ENCODE measurements at places on chromosomes 12 and 14.
A peak's percentile ranks its signal among the peaks of the same experiment; 100 is the strongest.

- DNase-seq = no peak
Observed at GRCh38 chr12:62371661-62372060, 95.0 kb upstream of the MON2 start.

GRCh38 chr14:104247336-104248202 is 109.2 kb downstream of the KIF26A start:
- no peak for DNase-seq

DNA sequence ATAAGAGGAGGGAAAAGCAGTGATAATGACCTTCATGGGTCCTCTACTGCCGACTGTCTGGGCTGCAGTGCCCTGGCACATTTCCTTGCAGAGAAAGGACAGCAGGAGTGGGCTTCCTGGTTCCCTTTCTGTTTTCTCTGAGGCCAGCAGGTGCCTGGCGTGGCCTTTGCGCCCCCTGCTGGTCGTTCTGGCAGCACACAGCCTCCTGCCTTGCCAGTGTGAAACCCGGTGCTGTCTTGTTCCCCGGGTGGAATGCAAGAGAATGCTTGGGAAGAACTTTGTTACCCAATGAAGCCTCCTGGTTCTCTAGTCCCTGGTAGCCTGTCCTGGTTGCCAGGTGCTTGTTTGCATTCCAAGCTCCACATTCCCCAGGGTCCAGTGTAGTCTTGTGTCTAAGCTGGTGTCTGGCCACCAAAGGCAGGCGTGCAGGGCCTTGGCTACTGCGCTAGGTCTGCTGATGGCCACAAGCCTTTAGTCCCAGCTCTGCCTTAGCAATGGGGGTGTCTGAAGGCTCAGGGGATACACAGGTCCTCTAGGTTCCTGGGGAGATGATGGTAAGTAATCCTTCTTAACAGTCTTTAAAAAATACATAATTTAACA is 1392.4 kb upstream of the TMEM132C start:
- DNase-seq = peak; percentile 86

GRCh38 chr12:86950444-86950843 is 694.3 kb upstream of the MGAT4C start:
- DNase-seq = no peak

GRCh38 chr12:130070126-130070611 is 92.1 kb upstream of the FZD10 start:
- peak; percentile 76 for DNase-seq

DNA sequence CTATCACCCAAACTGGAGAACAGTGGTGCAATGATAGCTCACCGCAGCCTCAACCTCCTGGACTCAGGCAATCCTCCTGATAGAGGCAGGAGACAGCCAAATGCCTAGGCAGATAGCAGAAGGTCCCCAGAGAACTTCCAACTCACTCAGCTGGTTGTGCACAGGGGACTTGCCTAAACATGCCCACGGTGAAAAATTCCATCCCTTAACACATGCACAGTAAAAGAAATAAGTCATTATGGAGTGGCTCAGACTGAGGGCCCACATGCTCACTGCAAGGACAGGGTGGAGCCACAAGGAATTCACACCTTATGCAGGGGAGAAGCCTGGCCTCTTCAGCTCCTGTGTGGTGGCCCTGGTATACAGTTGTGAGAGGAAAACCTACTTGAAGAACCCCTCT is 525.8 kb upstream of the ATP2B1 start:
- DNase-seq = no peak

- no peak for DNase-seq
Observed at GRCh38 chr12:3554371-3555115, 63.5 kb downstream of the PRMT8 start.

GRCh38 chr12:6269986-6270385 is 40.5 kb upstream of the PLEKHG6 start:
- DNase-seq = no peak

DNA sequence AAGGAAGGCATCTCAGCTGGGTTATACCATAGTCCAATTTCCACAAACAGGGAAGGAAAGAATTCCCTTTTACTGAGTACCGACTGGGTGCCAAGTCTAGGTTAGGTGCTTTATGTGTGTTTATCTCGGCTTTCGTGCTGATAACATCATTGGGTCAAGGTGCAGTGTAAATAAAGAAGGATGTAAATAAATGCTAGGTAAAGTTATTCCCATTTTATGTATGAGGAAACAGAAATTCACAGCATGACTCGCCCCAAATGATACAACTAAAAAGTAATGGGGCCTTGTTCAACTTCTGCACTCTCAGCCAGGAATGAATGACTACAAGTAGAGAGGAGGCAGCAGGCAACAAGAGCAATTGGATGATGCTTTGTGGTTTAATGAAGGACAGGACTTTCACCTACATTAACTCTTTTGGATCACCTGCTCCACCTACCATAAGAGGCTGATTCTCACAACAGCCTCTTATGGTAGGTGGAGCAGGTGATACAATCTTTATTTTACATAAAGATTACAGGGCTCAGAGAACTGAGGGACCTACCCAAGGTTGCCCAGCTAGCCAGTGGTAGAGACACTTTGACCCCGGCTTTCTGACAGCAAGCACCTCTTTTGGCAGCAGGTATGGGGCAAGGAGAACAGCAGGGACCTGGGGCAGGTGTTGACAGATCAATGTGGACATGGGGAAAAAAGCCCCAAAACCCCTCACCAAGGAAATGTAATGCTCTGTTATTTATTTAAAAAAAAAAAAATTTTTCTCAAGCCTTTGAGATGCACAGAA is 213.4 kb upstream of the NUDT4 start:
- DNase-seq = no peak

- no peak for DNase-seq
Observed at GRCh38 chr14:24534286-24534685, 26.2 kb upstream of the CMA1 start.

DNA sequence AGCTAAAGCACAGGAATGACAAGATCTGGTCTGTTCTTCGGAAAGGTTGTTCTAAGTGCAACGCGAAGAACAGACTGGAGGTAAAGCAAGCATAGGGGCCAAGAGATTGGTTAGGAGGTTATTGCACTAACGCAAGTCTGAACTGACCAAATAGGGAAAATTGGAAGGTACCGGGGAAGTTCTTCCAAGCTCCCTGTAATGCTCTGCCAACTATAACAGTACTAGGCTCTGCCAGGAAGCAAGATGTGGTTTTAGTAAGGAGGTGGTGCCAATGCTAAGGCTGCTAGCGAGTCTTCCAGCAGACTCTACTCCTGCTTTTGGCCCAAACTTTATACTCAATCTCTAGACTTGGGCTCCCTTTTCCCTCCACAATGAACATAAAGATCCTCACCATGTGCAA is 138.6 kb downstream of the PAWR start:
- no peak for DNase-seq

DNA sequence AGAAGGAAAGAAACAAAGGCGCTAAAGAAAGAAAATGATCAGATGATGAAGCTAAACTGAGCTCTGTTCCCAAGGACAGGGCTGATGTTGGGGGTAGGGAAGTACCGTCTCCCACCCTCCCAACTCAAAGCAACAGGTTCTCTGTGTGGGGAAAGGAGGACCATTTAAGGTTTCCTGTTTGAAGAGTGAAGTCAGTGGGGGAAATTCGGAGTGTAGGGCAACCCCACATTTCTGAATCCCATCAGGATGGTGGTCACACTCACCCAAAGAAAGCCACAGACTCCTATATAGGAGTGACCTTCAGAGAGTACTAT is 131.1 kb downstream of the KSR2 start:
- no peak for DNase-seq

- DNase-seq = no peak
Observed at GRCh38 chr14:95471476-95471875, 45.0 kb downstream of the SYNE3 start.

DNA sequence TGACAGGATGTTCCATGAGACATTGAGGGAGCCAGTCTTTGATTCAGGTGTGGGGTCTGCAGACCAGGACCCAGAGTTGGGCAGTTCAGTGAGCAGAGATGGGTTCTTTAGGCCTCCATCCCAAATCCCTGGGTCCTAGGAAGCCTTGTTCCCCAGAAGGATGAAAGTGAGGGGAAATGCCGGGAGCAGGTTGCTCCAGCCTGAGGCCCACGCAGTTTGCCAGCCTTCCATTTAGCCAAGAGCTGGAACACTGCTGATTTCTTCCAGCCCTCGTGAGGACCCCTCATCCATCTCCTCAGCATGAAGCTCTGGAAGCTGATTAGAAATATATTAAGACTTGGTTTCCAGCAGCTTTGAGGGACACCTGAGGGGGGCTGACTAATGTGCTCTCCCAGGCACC is 12.1 kb downstream of the C14orf132 start:
- no peak for DNase-seq

- peak; percentile 24 for DNase-seq
Observed at GRCh38 chr14:103846543-103847450, 578 bp downstream of the PPP1R13B start.

GRCh38 chr12:84542289-84542688 is 370.3 kb downstream of the SLC6A15 start:
- DNase-seq = no peak

DNA sequence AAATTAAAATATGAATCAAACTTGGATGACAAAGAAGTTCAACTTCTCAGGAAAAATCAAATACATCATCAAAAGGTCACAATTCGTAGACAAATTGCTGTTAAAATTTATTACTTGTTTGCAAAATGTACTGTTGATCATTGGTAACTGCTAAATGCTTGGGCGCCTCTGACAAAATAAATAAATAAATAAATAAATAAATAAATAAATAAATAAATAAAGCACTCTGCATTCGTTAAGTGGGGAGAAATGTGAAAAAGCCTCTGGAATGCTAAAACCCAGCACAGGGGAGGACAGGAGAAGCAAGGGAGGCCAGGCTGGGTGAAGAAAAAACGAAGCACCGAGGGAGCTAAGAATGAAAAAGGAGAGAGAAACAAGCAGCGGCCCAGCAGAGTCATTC is 115.2 kb downstream of the BCL11B start:
- no peak for DNase-seq

DNA sequence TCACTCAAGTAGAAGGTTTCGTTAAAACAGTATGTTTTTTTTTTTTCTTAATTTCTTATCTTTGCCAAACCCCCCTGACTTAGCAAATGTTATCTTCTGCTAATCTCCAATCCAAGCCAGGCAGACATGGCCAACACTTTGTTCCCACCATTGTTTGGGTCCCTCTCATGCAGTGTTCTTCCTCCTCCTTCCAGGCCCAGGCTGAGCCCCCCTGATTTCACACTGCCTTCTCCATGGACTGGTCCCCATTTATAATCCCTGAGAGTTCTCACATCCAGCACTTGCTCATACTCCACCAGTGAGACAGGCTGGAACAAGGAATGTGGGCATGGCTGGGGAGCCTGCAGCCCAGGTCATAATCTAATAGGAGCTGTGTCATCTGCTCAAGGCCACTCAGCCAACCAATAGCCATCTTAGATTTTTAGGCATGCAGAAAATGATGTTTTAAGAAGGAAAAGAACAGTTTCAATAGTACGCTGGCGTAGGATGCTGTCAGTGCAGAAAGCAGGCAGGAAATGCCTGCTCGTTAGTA is 238.4 kb upstream of the CCDC196 start:
- DNase-seq = peak; percentile 15

- no peak for DNase-seq
Observed at GRCh38 chr14:32087173-32087861, 10.2 kb downstream of the ARHGAP5 start.

DNA sequence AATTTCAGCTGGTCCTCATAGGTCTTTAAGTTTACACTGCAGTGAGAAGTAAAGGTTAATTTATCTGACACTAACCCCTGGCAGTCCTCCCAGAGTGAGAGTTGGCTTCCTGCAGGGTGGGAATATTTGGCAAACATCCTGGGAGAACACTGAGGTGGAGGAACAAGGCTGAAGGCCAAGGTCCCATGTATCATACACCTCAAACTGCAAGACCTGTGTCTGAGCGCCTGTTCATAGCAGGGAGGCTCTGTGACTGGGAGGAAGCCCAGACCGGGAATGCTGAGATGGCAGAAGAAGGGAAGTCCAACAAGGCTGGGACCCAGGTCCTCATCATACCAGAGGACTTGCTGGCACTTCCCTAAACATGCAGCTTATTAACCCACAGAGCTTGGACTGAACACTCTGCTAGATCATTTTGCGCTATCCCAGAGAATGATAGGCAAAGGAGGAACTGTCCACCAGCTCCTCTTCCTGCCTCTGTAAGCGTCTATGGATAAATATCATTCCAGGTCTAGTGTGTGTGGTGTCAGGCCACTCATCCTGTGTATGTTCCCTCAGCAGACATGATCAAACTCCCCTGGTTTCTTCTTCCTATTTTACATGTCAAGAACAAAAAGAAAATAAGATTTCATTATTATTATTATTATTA is 199.6 kb upstream of the CNOT2 start:
- no peak for DNase-seq

- no peak for DNase-seq
Observed at GRCh38 chr14:97874394-97874793, 1077.2 kb downstream of the VRK1 start.

DNA sequence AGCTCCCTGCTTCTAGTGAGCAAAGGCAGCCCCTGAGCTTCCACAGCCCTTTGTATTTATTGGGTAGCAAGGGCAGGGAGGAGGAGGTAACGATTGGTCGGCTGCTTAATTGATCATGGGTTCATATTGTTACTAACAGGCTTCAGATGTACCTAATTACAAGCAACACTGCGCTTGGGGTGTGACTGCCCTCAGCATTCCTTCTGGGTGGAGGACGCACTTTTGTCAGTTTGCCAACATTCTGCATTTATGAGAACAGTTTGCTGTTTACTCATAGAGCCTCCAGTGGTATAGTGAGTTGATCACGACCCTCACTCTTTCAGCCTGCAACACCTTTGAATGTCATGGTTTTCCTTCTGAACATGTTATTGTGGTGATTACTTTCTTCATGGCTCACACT is 9.6 kb downstream of the TSHR start:
- DNase-seq = no peak

- peak; percentile 88 for DNase-seq
Observed at GRCh38 chr12:49945394-49946080, 5.0 kb upstream of the AQP2 start.

- DNase-seq = no peak
Observed at GRCh38 chr12:53118751-53119300, 15.5 kb downstream of the SOAT2 start.

DNA sequence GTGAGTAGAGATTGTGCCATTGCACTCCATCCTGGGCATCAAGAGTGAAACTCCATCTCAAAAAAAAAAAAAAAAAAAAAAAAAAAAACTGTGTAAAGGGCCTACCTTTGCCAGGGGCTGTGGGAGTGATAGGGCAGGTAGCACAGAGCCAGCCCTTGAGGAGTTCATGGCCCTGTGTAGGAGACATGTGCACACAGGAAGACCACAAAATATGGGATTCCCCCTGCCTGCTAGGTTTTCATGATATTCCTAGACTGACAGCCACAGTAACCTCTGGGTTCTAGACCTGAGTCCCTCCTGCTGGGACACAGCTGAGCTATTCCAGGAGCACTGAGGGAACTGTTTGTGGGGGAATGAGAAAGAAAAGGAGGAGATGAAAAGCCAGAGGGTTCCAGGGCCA is 8.3 kb upstream of the SPTSSA start:
- DNase-seq = no peak

Data from Ammon's horn (tissue), 1 donor.